ENCODE measurements at places on chromosomes 7 and 10.

GRCh38 chr10:53003094-53003493, 230.5 kb upstream of the MBL2 start:
- DNase-seq, result no peak

GRCh38 chr10:71127773-71128172, 84.6 kb upstream of the UNC5B start:
- no peak for DNase-seq

DNA sequence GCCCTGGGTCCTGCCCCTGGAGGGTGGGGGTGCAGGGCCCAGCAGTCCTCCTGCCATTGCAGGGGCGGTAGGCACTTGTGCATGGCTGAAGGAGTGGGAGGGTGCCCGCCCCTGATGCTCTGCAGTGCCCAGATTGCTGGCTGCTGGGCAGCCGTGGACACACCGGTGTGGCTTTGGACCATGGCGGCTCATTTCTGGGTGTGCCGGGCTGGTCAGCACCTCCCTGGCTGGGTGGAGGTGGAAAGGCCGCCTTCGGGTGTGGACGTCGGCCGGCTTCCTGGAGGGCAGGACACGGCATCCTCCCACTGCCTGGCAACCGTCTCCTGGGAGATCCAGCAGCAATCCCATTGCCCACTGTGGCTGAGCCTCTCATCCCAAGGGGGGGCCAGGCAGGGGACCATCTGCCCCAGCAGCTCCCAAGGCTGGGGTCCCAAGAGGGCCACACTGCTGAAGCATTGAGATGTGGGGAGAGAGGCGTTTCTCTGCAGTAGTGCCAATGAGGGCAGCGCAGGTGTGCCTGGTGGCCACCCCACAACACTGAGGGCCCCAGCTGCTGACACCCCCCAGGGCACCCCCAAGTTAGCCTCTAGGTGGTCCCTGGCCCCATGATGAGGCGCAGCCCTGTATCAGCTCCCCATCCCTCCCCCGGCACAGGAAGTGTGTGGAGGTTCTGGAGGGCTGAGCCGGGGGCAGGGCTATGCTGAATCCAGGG, 12.9 kb downstream of the TTYH3 start:
- no peak for DNase-seq

- no peak for DNase-seq
These were observed 75.6 kb upstream of the NRBF2 start for GRCh38 chr10:63057509-63057908.

- no peak for DNase-seq
These were observed 607 bp upstream of the GGCT start for GRCh38 chr7:30505174-30505697.

Measured in bone marrow (tissue), 2 donors.